ENCODE measurements at places on chromosomes 2 and 18.

DNA sequence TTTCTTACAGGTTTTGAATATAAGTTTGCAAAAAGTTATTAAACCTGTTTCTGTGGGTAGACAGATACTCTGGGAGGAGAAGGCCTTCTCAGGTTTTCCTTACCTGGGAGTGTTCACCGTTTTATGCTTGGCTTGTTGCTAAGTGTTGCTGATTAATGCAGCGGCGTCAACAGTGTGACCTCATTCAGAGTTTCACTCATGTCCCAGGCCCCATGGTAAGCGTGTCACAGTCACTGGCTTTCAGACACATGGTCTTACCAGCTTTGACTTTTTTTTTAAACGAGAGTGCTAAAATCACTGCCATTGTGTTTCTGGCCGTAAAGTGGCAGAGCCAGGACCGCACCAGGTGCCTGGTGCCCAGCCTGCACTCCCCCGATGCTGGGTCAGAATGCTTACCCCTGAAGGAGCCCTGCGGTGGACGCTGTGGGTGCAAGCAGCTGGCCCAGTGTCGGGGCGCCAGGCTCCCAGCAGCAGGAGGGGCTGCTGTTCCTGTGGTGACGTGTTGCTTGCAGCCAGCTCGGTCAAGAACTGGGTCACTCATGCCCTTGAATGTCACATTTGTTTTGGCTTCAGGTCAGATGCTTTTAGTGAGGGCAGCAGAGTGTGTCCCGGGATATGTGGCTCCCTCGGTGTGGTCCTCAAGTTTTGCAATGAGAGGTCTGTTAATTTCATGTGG is 3.5 kb downstream of the CAPN10 start:
- no peak for DNase-seq

DNA sequence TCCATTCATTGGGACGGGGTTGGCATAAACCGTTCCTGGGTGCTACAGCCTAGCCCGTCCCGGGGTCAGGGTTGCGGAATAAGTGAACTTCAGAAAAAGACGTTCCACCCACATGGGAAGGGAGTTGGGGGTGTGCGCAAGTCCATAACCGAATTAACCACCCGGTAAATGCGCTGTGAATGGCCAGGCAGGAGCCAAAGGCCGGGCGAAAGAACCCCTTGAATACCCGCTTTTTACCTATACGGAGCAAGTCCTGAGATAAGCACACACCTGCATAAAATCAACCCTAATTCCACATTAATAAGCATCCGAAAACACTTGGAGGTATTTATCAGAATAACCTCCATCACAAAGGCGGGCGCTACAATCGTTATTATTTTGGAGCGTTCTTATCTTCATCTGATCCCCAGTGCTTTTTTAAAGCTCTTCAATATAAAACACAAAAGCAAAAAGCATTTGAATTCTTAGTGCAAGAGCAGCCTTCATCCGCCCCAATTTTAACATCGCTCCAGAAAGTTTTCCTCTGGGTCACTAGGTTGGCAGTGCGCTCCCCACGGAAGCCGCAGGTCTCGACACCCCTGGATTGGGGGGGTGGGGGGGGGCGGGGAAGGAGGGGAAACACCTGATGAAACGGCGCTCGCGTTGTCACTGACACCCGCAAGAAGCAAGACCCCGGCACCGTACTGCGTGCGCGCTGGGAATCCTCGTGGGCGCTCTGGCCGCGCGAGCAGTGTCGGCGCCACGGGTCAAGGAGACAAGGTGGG is 1.2 kb downstream of the SATB2 start:
- DNase-seq, result no peak

DNA sequence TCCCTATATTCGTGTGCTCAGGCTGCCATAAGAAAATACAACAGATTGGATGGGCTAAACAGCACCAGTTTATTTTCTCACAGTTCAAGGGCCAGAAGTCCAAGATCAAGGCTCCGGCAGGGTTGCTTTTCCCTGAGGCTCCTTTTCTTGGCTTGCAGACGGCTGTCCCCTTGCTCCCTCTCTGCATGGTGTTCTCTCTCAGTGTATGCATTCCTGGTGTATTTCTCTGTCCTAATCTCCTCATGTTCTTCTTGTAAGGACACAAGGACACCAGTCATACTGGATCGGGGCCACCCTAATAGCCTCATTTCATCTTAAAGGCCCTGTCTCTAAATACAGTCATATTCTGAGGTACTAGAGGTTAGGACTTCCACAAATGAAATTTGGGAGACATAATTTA is 62.6 kb upstream of the SLC16A14 start:
- DNase-seq, result no peak

- no peak for DNase-seq
Observed at GRCh38 chr18:44783371-44783770, 102.7 kb downstream of the SETBP1 start.

GRCh38 chr2:102597788-102598187 is 21.6 kb upstream of the SLC9A2 start:
- DNase-seq, result no peak

DNA sequence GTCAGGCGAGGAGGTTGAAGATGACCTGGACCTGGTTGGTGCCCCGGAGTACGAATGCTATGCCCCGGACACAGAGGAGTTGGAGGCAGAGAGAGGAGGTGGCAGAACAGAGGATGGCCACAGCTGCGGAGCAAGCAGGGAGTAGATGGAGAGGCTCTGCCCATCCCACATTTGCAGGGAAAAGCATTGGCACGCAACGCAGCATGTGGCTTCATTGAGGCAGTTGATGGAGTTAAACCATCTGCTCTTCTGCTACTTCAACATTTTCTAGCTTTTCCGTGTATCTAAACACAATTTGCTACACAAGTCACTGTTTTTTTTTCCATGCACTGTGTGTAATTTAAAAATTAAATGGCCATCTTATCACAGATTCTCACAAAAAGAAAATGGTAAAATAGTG is 11.8 kb downstream of the RBFA start:
- no peak for DNase-seq

GRCh38 chr2:204116159-204116792 is 179.7 kb downstream of the ICOS start:
- no peak for DNase-seq

GRCh38 chr2:97701851-97702465 is 11.4 kb upstream of the ZAP70 start:
- no peak for DNase-seq

DNA sequence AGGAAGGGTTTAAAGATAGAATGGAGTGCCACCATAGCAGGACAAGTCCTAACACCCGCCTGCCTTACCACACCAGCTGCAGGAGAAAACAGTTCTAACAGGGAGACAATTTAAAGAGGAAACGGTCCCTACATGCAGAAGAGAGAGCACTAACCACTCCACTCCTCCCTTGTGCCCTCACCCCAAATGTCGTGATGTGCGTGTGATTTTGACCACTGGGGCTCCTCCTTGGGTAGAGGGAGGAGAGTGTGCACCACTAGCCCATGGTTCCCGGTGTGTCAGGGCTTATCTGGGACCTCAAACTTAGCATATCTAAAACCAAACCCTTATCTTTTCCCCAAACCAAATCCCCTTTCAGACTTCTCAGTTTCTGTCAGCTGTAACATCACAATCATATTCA is 105.5 kb upstream of the CCDC68 start:
- no peak for DNase-seq

- no peak for DNase-seq
Observed at GRCh38 chr2:239381709-239382134, 19.1 kb downstream of the HDAC4 start.

DNA sequence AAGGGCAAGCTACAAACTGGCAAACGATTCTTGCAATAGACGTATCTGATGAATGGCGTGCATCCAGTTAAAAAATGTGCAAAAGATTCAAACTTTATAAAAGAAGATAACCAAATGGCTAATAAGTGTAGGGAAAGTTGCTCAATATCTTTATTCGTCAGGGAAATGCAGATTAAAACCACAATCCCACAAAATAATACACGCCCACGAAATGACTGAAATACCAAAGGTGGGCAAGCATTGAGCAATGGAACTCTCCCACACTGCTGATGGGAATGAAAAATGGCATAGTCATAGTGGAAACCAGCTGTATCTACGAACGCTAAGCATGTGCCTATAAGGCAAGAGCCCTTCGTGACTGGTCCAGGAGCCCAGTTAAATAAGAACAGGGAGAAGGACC is 168.6 kb upstream of the SIX2 start:
- no peak for DNase-seq

DNA sequence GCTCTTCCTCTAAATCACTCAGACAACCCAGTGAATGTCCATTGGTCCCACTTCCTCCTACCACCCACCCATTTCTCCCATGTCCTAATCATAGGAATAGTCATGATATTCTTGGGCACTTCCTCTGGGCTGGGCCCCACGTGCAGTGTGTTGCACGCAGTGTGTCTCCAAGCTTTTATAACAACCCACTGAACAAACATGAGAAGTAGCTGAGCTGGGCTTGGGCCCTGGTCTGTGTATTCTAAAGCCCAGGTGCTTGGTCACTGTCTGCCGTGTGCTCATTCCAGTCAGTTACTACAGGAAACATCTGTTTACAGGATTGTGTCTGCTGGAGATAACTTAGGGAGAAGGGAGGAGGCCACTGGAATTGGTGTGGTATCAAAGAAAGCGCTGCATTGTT is 64.2 kb upstream of the THOC1 start:
- no peak for DNase-seq

- DNase-seq, result no peak
Observed at GRCh38 chr2:135525786-135526185, 5.2 kb downstream of the ZRANB3 start.

DNA sequence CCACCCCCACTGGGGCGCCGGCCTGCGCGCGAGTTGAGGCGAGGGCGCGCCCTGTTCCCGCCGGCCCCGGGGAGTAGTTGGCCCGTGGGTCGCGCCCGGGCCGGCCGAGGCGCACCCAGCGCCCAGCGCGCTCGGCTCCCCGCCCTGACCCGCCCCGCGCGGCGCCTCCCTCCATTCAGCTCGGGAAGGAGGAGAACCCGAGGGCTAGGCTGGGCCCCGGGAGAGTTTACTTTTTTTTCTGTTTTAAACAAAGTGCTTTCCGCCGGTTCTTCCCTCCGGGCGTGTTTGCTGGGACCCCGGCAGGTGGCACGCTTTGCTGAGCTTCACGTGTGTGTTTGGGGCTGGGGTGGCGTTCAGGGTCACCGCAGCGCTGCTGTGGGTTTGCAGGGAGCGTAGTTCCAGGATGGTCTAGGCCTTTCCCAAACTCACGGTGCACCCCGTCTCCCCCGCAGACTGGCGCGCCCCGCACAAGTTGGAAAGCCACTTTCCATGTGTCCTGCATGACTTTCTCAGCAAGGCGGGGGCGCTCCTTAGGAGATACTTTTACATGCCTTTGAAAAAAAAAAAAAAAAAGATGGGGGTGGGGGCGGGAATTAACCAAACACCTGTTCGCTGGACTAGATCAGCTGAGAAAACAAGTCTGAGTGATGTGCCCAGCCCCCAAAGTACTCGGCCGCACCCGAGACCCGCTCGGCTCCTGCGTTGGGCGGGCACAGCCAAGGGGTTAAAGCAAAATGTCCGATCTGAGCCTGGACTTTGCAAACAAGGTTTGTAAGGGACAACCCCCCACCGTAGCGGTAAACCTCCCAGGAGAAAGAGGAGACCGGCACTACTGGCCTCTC is 825 bp downstream of the ITGA6 start:
- no peak for DNase-seq

DNA sequence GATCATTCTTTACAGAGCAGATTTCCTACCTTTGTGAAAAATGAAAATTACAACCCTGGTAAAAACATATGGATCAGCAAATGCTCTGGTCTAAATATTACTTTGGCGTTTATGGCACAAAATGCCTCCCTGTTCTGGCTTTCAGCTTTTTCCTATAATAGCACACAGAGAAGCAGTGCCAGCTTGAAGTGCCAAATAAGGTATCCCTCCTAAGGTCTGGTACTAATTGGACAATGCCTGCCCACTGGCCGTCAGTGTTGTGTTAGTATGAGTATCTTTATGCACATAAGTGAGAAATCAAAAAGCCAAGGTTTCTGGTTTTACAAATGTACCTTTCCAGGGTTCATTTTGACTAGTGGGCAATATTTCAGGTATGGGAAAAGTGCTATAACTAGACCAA is 1293.7 kb upstream of the FAM98A start:
- no peak for DNase-seq

GRCh38 chr2:18009891-18010290 is 131.4 kb downstream of the KCNS3 start:
- no peak for DNase-seq

- DNase-seq, result no peak
Observed at GRCh38 chr2:14743861-14744260, 111.3 kb downstream of the LRATD1 start.

- DNase-seq, result no peak
Observed at GRCh38 chr2:230677201-230677946, 35.3 kb upstream of the CAB39 start.

GRCh38 chr2:13091861-13092378 is 375.2 kb downstream of the TRIB2 start:
- no peak for DNase-seq

DNA sequence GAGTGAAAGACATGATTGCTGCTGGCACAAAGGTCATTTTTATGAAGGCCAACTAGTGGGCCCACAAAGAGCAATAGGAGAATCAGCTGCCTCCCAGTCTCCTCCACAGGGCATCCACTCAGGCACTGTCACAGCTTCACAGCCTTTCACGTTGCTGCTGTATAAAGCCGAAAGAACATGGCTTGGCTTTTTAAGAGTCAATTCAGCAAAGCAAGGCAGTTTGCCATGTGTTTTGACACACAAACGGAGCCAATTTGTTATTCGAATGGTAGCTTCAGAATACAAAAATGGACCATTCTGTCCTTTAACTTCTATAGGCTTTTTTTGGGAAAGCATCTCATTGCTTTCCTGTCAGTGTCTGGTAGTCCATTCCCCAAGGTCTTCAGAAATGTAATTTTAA is 283.4 kb upstream of the PARD3B start:
- no peak for DNase-seq

DNA sequence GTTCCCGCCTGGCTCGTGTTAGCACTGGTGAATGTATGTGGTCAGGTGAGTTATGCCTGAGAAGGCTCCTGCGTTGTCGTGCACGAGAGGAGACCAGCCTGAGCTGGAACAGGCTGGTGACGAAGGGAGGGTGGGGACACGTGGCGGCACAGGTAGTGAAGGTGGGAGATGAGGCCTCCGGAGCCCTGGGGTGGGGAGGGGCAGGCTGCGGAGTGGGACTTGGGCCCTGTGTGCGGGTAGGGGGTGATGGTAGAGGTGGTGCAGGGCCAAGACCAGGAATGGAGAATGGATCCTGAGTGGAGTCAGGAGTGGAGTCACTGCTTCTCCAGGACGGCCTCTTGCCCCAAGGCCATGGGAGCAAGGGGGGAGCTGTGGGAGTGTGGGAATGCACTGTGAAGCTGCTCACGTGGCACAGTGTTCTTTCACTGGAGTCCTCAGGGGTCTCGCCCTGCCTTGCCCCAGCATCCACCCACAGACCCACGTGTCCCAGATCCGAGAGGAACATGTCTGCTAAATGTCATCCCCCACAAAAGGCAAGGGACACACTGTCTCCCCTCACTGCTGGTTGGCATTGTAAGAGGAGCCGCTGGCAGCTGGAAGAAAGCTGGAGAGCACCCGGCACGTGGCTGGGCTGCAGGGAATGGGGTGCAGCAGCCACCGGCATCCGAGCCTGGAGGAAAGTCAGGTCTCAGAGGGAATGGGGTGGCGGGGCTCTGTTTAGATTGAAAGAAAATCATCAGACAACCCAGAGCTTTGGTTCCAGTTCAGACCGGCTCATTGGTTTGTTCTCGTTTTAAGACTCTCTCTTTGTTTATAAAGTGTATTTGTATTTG is 63.7 kb downstream of the CYP26B1 start:
- DNase-seq, result no peak

GRCh38 chr2:169490834-169491233 is 11.5 kb downstream of the BBS5 start:
- DNase-seq, result no peak
